CD14-positive monocyte (primary cell): ENCODE measurements at places on chromosomes 3 and 15. TPM values are rescaled to one million over a fixed set of nuclear protein-coding genes. Genes with fewer than 3 reads are reported as not detected.
A peak's percentile ranks its signal among the peaks of the same experiment; 100 is the strongest.

Gene TNNC1
- polyA plus RNA-seq: not detected

Gene GNB4
- 65.1 TPM for polyA plus RNA-seq

Gene IL17RC
- polyA plus RNA-seq: 8.3 TPM

Gene GOLGA6D
- 0.03 TPM in 1 of 2 replicates, not detected in the other for polyA plus RNA-seq

DNA sequence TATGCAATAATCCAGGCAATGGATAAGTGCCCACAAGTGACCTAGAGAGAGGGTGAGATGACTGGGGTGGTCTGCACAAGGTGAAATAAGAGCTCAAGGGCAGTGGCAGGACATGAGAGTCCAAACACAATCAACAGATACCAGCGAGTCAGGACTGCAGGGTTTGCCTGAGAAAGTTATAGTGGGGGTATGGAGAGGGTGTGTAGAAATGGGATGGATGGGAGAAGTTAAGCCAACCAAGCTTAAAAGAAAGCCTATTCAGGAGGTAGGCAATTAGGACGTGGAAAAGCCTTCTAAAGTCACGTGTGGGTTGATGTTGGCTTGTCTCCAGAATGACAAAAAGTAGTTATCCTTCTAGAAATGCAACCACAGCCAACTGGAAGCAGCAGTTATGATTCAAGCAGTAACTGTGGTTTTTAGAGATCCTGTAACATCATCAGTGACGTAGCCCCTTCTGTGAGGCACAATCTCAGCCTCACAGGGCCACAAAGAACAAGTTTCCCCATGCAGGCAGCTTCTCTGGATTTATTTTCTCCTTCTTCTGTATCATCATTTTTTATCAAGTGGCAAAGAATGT, 56.1 kb downstream of the FAM174B start:
- no peak for DNase-seq

Gene MEX3B
- polyA plus RNA-seq: 0.05 TPM

Gene ITGA11
- polyA plus RNA-seq: under 0.01 TPM in 1 of 2 replicates, not detected in the other

DNA sequence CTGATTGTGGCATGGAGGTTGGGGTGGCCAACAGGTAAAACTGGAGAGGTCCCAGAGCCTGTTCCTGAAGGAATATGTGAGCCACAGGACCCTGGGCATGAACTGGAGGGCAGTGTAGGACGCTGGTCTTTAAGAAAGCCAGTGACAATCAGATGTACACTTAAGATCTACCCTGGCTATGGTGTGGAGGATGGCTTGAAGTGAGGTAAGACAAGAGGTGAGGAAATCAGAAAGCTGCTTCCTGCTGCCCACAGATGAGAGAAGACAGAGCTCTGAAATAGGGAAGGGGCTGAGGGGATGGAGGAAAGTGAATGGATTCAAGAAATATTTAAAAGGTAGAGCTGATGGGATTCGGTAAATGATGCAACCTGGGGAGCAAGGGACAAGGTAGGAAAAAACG, 22.7 kb upstream of the KLHL6 start:
- no peak for DNase-seq

GRCh38 chr3:156396851-156397250, 158.1 kb downstream of the SSR3 start:
- no peak for DNase-seq

GRCh38 chr3:48934333-48934991, 15.8 kb downstream of the ARIH2 start:
- no peak for DNase-seq

Gene MAP1A
- not detected for polyA plus RNA-seq

Gene SAMD7
- polyA plus RNA-seq: not detected in 2 replicates

- no peak for DNase-seq
These were observed 81.5 kb upstream of the CDIN1 start for GRCh38 chr15:36497901-36498300.

- no peak for DNase-seq
These were observed 493.1 kb downstream of the SHQ1 start for GRCh38 chr3:72355168-72355567.

GRCh38 chr15:42182961-42183360, 25.1 kb downstream of the VPS39 start:
- peak; percentile 36 for DNase-seq

- DNase-seq: no peak
These were observed 99.6 kb upstream of the ETV5 start for GRCh38 chr3:186208296-186208989.

- DNase-seq: no peak
These were observed 27.6 kb downstream of the PRR23E start for GRCh38 chr3:127220497-127220896.

DNA sequence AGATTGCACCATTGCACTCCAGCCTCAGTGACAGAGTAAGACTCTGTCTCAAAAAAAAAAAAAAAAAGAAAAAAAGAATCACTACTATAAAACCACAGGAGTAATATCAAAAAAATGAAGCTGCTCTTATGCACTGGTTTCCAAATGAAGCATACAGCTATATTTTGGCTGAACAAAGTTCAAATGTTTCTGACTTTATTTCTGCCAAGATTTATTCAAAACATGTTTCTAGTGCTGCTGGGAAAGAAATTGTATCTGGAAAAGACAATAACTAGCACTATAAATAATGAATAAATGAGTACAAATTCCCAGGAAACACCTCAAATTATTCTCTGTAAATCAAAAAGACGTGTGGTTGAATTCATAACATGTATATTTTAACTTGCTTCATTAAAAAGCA, 102.5 kb upstream of the MME start:
- no peak for DNase-seq
